Epithelial cell of proximal tubule (primary cell): ENCODE measurements at places on chromosomes 5 and 9.

DNA sequence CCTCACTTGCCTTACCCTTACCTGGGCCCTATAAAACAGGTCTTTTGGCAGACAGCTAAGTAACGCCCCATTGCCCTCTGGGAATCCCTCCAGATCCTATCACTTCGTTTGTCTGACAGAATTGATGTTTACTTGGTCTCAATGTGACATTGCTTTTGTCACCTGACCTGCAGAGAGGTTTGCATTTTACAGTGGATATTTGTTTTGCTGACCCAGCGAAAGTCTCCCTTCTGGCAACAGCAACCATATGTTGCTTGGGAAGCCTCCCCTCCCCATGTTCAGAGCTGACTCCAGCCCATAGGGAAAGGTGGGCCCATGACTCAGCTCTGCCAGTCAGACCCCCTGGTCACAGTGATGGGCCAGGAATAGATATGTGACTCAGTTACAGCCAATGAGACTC, 54.0 kb upstream of the LARP1 start:
- DNase-seq, result no peak

- no peak for DNase-seq
Measured at GRCh38 chr5:178162481-178162880, 8.8 kb upstream of the NHP2 start.

DNA sequence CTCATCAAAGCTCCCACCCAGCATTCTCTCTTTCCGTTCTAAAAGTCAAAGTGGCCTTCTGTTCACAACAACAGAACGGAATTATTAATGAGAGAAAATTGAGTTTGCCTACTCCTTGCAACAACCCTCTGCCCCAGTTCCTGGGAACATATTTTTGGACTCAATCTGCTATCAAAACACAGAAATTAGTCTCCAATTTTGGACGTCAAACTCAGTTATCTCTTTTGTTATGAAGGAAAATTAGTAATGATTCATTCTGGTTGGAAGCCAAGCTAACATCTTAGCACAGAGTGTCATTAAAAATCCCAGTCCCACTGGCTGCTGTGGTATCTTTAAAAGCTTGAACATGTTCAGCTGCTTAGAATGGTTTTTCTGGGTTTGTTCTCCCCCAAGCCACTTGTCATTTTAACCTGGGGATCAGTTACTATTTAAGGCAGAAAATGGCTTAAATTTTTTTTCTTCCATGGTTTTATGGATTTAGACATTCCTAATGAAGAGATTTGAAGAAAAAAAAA, 343.2 kb downstream of the TRIM32 start:
- no peak for DNase-seq

GRCh38 chr5:122790354-122791103, 15.6 kb downstream of the SNX2 start:
- no peak for DNase-seq
